ENCODE measurements at places on chromosomes 6 and 20.

DNA sequence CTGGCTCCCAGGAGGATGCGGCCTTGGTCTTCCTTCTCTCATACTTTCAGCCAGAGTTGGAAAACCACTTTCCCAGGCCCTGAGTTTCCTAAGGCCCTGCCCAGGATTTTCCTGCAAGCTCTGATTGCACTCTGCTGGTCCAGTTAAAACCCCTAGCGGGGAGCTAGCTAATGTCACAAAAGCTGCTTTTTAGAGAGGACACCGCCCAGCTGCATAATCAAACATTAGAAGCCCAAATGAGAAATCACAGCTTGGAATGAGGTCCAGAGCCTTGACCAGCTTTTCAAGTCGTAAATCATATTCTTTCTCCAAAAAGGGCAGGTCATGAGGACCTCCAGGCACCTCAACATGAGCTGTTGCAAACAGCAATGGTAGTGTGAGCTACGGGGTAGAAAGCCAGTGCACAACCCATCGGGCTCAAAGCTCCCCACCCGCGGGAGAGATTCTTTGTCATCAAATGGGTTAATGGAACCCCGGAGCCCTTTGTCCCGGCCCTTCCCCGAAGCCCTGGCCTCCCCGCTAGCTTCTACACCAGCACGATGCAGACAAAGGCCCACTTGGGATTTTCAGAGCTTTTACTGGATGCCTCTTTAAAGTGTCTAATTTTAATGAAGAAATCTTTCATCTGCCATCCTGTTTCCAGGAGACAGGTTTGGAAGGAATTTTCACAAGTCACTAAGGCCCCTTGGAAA is 134.0 kb downstream of the SCML4 start:
- no peak for DNase-seq

- DNase-seq, result no peak
Observed at GRCh38 chr6:128446497-128446896, 73.9 kb downstream of the PTPRK start.

DNA sequence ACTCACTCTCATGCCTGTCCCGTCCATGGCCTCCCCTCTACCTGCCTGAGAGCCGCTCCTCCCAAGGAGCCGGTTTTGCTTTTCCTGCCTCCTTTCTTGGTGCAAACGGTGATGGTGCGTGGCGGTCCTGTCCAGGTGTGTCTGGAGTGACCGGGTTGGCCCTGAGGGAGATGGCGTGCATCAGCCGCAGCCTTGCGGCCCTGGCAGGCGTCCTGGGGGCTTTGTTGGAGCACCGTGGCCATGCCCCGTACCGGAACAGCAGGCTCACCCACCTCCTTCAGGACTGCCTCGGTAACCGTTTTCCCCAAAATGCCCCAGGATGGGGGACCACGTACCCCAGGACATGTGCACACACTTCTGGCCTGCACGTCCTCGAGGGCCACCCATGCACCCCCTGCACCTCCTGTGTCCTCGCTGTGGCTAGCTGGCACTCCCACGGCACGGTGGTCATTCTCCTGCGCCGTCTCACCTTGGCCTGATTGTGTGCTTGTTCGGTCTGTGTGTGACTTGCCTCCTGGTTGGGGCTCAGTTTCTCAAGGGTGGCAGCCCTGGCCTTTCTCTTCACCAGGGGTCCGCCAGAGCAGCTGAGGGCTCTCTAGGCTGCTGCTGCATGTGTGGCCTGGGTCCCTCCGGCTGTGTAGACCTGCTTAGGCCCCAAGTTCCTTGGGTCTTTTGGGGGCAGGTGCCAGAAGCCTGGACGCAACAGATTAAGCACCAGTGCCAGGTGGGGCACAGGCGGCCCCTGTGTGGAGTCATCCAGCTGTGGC is 36.4 kb downstream of the FRMD1 start:
- no peak for DNase-seq

DNA sequence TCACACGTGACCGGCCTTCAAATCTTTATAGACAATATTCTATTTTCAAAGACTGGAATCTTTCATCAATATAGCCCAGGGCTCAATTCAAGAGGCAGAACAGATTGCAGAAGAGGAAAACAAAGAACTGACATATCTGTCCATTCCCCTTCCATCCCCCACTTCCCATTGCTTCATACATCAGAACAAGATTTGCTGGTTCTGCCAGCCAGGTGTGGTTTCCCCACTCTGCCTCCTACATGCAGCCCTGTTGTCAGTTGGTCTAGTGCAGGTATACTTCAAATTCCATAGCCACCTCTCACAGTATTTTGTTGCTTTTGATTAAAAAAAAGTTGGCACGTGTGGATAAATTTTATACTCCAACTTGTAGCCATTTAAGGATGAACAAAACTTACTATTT is 174.9 kb downstream of the CD109 start:
- no peak for DNase-seq

- DNase-seq, result no peak
Observed at GRCh38 chr6:158894193-158894592, 75.0 kb upstream of the EZR start.

- DNase-seq, result no peak
Observed at GRCh38 chr6:158042245-158042798, 60.7 kb downstream of the SYNJ2 start.

DNA sequence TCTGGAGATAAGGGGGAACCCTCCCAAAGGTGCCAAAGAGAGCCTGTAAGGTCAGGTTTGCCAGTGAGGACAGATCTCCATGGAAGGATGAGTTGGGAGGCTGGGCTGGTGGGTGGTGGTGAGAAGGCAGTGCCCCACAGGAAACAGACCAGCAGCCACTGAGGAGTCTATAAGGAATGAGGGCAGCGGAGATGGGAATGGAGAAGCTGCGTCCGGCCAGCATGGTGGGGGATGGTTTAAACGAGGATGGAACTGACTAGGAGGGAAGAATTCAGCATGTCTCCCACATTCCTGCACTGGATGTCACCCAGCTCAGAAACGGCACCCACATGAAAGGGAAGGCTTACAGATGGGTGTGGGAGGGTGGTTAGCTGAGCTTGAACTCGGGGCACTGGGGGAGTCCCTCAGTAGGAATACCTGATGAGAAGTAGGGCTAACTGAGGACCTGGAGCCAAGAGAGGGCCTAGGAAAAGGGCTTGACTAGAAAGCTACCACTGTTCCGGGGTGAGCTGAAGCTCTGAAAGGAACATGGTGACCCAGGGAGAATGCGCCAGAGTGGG is 53.2 kb downstream of the FOXA2 start:
- DNase-seq, result no peak

GRCh38 chr6:14094721-14095120 is 22.9 kb upstream of the CD83 start:
- DNase-seq, result no peak

Data from endothelial cell (in vitro differentiated cells).